ENCODE measurements at places on chromosomes 16 and 17. TPM values are rescaled to one million over a fixed set of nuclear protein-coding genes. Genes with fewer than 3 reads are reported as not detected.

PTGES3L gene
- total RNA-seq: not detected

DCUN1D3 gene
- 19.5 TPM for total RNA-seq

CCL3 gene
- total RNA-seq: 0.12 TPM

SLC4A1 gene
- total RNA-seq: not detected

AMZ2 gene
- 82.2 TPM for total RNA-seq

GAST gene
- not detected for total RNA-seq

IRX5 gene
- 1.9 TPM for total RNA-seq

TBC1D3G gene
- total RNA-seq: not detected

CEP20 gene
- total RNA-seq: 29.3 TPM

FOXC2 gene
- 3.4 TPM for total RNA-seq

SMIM5 gene
- total RNA-seq: not detected

CDRT15L2 gene
- total RNA-seq: not detected

AANAT gene
- not detected for total RNA-seq

ERAL1 gene
- 15.2 TPM for total RNA-seq

ARHGDIG gene
- total RNA-seq: 0.37 TPM

ARHGAP27 gene
- 2.4 TPM for total RNA-seq

NDUFAB1 gene
- total RNA-seq: 58.4 TPM

SLC47A1 gene
- 3.4 TPM for total RNA-seq

Measured in aortic smooth muscle cell (primary cell).